GDM1 (cell line): ENCODE measurements at places on chromosomes 4 and X.

DNA sequence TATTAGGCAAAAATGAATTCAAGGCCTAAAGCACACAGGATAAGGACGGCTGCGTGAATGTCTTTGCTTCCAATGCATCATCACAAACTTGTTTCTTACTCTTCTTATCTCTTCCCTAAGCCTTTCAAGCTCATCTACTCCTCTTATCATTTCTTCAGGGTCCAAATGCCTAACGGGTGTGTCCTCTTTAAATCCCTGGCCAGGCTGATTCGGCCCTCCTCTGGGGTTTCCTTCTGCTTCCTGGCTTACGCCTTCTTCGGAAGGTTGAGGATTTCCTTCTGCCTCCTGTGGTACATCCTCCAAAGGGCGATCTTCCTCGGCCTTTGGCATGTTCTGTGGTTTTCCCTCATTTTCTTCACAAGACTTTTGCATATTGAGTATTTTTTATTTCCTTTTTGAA is 1.3 kb downstream of the TCEAL8 start:
- no peak for DNase-seq

DNA sequence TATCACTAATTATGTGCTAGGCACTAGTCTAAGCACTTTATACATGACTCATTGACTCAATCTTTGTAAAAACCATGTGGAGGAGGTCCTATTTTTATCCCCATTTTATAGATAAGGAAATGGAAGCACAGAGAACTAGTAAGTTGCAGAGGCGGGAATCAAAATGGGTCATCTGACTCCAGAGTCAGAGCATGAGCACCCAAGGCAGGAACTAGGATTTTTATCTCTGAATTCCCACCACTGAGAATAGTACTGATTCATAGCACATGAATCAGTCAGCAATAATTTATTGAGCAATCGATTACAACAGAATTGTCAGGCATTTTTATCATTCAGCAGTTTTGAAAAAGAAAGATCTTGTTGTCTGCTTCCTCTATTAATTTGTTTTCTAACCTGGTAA is 19.3 kb downstream of the SCARB2 start:
- no peak for DNase-seq

GRCh38 chr4:98516042-98516440 is 142.4 kb downstream of the TSPAN5 start:
- DNase-seq: no peak

GRCh38 chr4:113368056-113368455 is 318.6 kb downstream of the ANK2 start:
- no peak for DNase-seq

- DNase-seq: no peak
These were observed 17.2 kb downstream of the RAB33B start for GRCh38 chr4:139470997-139471665.

DNA sequence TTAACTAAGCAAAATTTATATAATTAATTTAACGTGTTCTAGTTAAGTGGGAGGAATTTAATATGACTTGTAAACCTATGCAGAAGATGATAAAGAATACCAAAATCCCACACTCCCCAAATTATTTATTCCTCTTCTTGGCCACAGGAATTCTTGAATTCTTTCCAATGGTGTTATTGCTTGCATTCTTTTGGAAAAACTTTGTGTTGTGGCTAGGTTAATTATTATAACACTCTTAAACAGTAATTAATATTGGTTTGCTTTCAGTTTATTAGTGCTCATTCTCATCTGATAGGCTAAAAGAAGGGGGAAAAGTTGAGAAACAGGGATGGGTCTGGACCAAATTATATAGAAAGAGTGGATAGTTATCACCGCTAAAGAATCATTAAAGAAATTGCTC is 141.5 kb upstream of the PABPC4L start:
- DNase-seq: no peak

GRCh38 chrX:31293409-31293808 is 221.6 kb upstream of the FTHL17 start:
- DNase-seq: no peak

- DNase-seq: no peak
These were observed 48.4 kb downstream of the TECRL start for GRCh38 chr4:64360664-64361398.

DNA sequence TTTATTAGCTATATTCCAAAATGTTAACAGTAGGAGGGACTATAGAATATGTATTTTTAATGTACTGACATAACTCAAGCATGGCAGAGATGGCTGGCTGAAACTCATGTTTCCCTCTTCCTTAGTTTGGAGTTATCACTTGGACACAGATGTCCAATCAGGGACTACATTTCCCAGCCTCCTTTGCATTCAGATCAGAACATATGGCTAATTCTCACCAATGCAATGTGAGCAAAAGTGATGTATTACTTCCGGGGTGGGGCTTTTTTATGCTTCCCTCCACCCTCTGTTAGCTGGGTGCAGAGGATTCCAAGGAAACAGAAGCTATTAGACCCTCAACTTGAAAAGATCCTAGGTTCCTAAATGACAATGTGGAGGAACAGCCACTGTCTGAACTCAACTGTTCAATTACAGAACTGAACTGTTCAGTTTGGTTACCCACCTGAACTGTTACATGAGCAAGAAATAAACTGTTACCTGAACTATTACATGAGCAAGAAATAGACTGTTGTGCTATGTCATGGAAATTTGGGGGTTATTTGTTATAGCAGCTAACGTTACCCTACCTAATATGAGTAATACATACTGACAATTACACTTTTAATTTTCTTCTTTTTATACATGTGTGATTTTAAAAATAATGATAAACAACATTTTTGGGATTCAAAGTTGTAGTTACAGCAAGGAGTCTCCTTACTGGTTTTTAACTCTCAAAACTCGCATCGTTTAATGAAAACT is 29.6 kb upstream of the ERVMER34-1 start:
- no peak for DNase-seq

DNA sequence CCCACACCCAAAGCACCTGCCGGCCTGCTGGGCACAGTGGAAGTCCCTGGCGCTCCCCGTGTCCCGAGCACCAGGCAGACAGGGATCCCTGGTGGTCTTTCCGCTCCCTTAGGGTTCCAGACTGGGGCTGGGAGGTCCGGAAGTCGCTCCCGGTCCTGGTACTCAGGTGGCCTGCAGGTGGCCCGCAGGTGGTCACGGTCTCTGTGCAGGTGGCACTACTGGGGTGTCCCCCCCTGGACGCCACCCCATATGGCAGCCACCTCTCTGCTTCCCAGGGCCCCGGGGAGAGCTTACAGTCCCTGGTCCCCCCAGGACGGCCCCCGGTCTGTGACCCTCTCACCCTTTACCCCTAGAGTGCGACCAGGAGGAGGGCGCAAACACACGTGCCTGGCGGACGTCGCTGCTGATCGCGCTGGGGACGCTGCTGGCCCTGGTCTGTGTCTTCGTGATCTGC is 13.6 kb downstream of the SLC25A6 start:
- no peak for DNase-seq

GRCh38 chr4:153110739-153111138 is 93.5 kb upstream of the TRIM2 start:
- no peak for DNase-seq

DNA sequence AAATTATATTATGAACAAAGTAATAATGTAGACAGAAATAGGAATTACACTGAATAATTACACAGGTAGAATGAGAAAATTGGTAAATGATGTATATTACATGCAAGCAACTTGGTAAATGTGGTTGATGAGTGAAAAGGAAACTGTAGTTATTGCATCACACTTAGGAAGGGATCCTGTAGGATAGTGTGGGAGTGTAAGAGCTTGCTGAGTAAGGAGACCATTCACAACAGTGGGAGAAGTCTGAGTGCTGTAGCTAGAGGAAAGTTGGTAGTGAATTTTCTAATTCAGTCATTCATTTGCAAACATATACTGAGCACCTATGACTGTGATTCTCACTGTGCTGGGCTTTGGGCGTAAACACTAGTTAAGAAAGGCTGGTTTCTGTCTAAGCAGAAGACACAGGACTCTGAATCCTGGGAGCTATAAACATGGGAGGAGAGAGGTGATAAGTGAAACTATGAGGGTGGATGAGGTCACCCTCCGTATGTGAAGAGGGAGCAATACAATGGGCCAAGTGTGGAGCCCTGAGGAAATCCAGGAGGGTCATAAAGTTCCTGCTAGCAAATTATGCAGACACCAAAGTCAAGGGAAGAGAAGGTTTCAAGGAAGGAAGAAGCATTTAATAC is 14.2 kb upstream of the CPE start:
- DNase-seq: no peak

DNA sequence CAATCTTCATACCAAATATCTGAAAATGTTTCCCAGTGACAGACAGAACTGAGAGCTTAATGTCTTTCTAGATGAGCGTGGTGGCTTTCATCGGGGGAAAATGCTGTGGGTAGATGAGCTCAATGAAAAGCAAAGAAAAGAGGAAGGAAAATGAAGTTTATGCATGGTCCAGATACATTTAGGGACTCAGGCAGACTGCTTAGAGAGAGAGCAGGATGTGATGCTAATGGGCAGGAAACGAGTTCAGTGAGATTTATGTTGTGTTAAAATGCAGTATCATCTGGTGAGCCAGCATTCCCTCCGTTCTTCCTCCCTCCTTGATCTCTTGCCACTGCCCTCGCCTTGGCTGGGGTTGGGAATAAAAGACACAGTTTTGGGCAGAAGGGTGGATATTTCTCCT is 229.2 kb downstream of the GBA3 start:
- DNase-seq: peak; percentile 67

DNA sequence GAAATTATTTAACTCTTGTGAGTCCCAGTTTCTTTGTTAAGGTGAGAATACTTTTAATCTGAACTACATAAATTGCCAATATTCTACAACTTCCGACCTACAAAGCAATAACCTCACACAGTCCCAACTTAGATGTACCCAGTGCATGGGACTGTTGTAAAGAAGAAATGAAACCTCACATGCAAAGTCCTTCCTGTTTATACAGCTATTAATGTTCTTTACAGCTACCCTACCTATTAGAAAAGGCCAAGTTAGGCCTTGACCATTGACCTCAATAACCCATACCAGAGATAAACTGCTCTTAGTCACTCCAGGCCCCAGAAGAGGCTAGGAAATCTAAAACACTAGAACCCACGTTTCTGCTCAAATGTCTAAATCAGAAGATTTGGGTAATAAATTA is 920.1 kb upstream of the TENM3 start:
- DNase-seq: no peak

- DNase-seq: no peak
These were observed 497 bp upstream of the THAP9 start for GRCh38 chr4:82900066-82900410.

- DNase-seq: no peak
These were observed 166.7 kb upstream of the RPS6KA3 start for GRCh38 chrX:20433388-20433775.

DNA sequence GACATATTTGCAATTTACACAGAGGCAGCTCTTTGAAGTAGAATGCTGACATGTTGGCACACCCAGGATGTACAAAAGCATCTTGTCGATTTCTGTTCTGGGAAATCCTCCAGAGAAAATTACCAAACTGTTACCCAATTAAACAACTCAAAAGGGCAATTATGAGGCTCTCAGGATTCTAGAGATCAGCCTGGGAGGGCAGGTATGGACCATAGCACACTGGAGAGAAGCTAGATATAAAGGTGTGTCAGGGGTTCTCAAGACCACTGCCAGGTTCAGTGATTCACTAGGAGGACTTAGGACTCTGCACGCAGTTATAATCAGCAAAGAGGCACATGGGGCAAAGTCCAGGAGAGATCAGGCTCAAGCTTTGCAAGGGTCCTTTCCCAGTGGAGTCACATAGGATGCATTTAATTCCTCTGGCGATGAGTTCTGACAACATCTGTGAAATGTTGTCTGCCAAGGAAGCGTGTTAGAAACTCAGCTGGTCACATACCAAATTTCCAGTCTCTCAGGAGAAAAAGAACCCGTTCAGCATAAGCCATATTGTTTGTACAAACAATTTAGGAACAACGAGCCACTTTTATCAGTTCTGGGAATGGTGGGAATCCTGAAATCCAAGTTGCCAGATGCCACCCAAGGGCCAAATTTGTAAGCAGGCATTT is 100.8 kb downstream of the SYTL5 start:
- DNase-seq: no peak

DNA sequence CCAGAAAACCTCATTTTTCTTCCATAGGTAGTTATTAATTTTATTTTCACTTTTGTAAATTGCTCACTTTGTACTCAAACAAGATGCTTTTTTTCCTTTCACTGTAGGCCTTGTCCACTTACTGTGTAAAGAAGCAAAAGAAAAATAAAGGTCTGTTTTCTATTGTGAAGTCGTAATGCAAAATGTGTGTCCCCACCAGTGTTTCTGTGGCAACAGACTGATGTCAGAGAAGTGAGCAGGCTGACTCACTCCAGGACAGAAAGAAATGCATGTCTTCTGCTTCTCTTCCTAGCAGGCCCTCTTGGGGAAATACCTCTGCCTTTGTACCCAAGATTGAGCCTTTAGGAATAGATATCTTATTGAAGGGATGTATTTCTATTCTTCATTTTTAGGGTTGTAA is 30.3 kb downstream of the INPP4B start:
- no peak for DNase-seq
